ENCODE measurements at places on chromosomes 3 and 15. TPM values are rescaled to one million over a fixed set of nuclear protein-coding genes. Genes with fewer than 3 reads are reported as not detected.

The IL17RC gene
- total RNA-seq: 41.8 TPM

The CRYGS gene
- total RNA-seq: 0.63 TPM

The SCAANT1 gene
- not detected for total RNA-seq

The GNAT1 gene
- not detected for total RNA-seq
